Regular cardiac myocyte (primary cell): ENCODE measurements at places on chromosomes 5 and 9. TPM values are rescaled to one million over a fixed set of nuclear protein-coding genes. Genes with fewer than 3 reads are reported as not detected.

The CCL21 gene
- total RNA-seq, result not detected in 2 replicates

The TICAM2 gene
- total RNA-seq, result 3.1 and 6.3 TPM in 2 replicates

The GADD45G gene
- total RNA-seq, result 0.38 and 0.56 TPM in 2 replicates

The FUT7 gene
- total RNA-seq, result not detected in 2 replicates

The LCN9 gene
- not detected in 2 replicates for total RNA-seq

The C6 gene
- under 0.01 TPM in 1 of 2 replicates, not detected in the other for total RNA-seq

The CEP78 gene
- total RNA-seq, result 20.6 and 29.3 TPM in 2 replicates

The GM2A gene
- 12.3 and 24.5 TPM in 2 replicates for total RNA-seq

The FPGS gene
- total RNA-seq, result 41.4 and 50.2 TPM in 2 replicates

The ANKDD1B gene
- total RNA-seq, result 0.19 and 0.56 TPM in 2 replicates

The AGPAT2 gene
- 54.1 and 55.0 TPM in 2 replicates for total RNA-seq

The NIPAL4 gene
- total RNA-seq, result 0.85 TPM in 1 of 2 replicates, not detected in the other

The WDR38 gene
- not detected in 2 replicates for total RNA-seq

The SLC6A19 gene
- not detected in 2 replicates for total RNA-seq

The TNFSF8 gene
- not detected in 2 replicates for total RNA-seq

The RNF183 gene
- not detected in 2 replicates for total RNA-seq

The POU5F2 gene
- 0.38 and 0.85 TPM in 2 replicates for total RNA-seq

The CCL27 gene
- total RNA-seq, result not detected in 2 replicates

The KIF3A gene
- total RNA-seq, result 11.6 and 11.9 TPM in 2 replicates

The PDCD1LG2 gene
- 12.1 and 22.4 TPM in 2 replicates for total RNA-seq

The PKD2L2 gene
- 0.38 TPM in 1 of 2 replicates, not detected in the other for total RNA-seq

The SLCO6A1 gene
- not detected in 2 replicates for total RNA-seq

The HRCT1 gene
- total RNA-seq, result 0.28 and 0.58 TPM in 2 replicates

The LAMC3 gene
- under 0.01 TPM in 2 replicates for total RNA-seq

The PDE6A gene
- total RNA-seq, result not detected in 2 replicates

The SLC6A3 gene
- not detected in 2 replicates for total RNA-seq

The SKIC3 gene
- 147 and 195 TPM in 2 replicates for total RNA-seq

The AK8 gene
- total RNA-seq, result under 0.01 and 0.19 TPM in 2 replicates

The PROB1 gene
- total RNA-seq, result 1.1 and 1.2 TPM in 2 replicates

The SPINK13 gene
- total RNA-seq, result not detected in 2 replicates

The FIBCD1 gene
- total RNA-seq, result 3.3 and 3.4 TPM in 2 replicates

The KCNV2 gene
- total RNA-seq, result not detected in 2 replicates

The APBA1 gene
- 2.5 and 3.6 TPM in 2 replicates for total RNA-seq

The ZMYND19 gene
- total RNA-seq, result 15.2 and 38.5 TPM in 2 replicates

The CDKN2B gene
- total RNA-seq, result 10.2 and 22.0 TPM in 2 replicates

The IRX2 gene
- 0.38 and 0.56 TPM in 2 replicates for total RNA-seq

The PCDHB15 gene
- 0.38 and 1.4 TPM in 2 replicates for total RNA-seq

The CDX1 gene
- 0.38 and 0.56 TPM in 2 replicates for total RNA-seq

The DNM1 gene
- 0.38 and 3.1 TPM in 2 replicates for total RNA-seq

The SCGB3A1 gene
- not detected in 2 replicates for total RNA-seq

The ADAMTSL1 gene
- total RNA-seq, result 38.6 and 63.1 TPM in 2 replicates

The FBP2 gene
- not detected in 2 replicates for total RNA-seq

The GTF2H2C gene
- 37.8 and 48.9 TPM in 2 replicates for total RNA-seq

The KIAA1191 gene
- 116 and 128 TPM in 2 replicates for total RNA-seq

The MRPS27 gene
- total RNA-seq, result 67.4 and 84.4 TPM in 2 replicates

The C9orf78 gene
- total RNA-seq, result 40.6 and 64.4 TPM in 2 replicates

The ADAMTS6 gene
- 205 and 208 TPM in 2 replicates for total RNA-seq

The IL13 gene
- not detected in 2 replicates for total RNA-seq

The SPINK4 gene
- not detected in 2 replicates for total RNA-seq

The CATSPER3 gene
- 0.38 TPM in 1 of 2 replicates, not detected in the other for total RNA-seq

The CDC26 gene
- 37.2 and 78.8 TPM in 2 replicates for total RNA-seq

The SPRY4 gene
- total RNA-seq, result 8.7 and 18.8 TPM in 2 replicates

The SLC36A2 gene
- not detected in 2 replicates for total RNA-seq

The INSL6 gene
- total RNA-seq, result not detected in 2 replicates
